ENCODE measurements at places on chromosomes 5 and 9.
A peak's percentile ranks its signal among the peaks of the same experiment; 100 is the strongest.

GRCh38 chr9:86168256-86168655, 68.9 kb upstream of the GOLM1 start:
- ATAC-seq: no peak

GRCh38 chr9:111945216-111945615, 48.6 kb downstream of the UGCG start:
- ATAC-seq: no peak

DNA sequence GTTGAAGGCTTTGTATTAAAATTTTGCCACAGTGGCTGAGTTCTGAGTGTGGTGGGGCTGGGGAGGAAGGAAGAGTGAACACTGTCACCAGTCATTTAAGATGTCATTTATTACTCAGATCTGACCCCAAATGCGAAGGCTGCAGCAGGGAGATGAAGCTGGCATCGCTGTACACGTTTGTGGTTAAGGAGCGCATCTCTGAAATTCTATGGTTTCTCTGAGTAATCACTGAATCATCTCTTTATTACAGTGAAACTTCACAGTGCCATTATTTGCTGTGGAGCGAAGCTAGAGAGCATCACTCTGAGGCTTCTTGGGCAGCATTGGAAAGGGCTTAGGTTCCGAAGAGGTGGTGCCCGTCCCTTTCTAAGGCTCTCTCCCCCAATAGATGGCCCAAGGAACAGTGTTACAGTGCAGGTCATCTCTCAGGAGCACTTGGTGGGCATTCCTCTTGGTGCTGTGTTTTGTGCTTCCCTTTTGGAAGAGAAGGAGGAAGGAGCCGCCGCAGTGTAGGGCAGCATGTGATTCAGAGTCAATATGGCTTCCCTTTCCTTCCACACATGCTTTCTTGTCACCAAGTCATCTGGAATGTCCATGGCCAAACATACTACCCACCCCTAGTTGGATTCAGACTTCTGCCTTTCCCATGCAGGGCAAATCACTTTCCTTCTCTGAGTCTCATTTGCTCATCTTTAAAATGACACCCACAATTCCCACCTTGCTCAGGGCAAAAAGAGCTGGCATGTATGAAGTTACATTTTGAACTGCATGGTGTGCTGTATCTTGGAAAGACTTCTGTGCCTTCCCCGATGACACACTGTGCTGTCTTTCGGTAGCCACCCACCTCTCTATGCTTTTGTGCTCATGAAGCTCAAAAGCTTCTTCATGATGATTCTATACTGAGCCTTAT, 9.3 kb upstream of the TEX48 start:
- ATAC-seq: peak; percentile 60

GRCh38 chr9:115594557-115594956, 476.6 kb upstream of the TNC start:
- peak; percentile 41 for ATAC-seq

DNA sequence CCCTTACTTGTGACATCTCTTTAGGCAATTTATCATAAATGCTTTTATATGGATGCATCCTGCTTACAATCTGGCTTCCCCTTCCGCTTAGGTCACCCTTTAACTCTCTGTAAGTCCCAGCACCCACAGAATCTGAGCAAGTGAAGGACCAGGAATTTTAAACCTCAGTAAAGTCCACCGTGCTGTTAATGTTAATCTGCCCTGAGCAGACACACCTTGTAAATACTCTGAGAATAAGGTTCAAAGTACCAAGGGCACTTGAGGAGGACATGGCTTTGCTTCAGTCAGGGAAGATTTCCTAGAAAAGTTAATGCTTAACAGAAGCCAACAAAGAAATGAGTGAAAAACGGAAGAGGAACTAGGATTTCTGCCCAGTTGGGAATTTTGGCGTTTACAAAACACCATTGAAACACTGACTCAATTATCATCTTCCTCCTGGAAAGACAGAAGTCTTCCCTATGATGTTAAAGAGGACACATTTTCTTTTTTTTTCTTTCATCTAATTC, 26.4 kb upstream of the TTC39B start:
- no peak for ATAC-seq

DNA sequence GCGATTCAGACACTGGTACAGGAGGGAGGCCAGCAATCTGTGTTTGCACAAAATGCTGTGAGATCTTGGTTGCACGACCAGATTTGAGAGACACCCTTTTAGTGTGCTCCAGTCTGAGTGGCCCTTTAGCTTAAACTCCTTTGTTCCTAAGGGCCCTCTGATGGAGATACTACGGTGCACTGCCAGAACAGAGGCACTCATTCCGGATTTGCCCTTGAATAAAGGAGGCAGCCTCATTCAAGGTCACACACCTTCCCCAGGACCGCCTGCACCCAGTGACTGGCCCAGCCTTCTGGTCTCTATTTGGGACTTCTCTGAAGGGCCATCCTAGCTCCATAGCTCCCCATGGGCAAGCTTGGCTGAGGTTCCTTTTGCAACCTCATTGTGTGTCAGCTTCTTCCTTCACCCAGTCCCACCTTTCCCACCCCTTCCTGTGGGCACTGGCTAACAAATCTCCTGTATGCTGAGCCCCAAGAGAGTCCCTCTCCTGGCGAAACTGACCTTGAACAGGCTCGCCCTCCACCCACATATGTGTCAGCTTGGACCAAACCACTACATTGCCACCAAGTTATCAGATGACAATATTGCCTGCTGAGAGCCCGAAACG, 191.7 kb downstream of the GABBR2 start:
- ATAC-seq: no peak

DNA sequence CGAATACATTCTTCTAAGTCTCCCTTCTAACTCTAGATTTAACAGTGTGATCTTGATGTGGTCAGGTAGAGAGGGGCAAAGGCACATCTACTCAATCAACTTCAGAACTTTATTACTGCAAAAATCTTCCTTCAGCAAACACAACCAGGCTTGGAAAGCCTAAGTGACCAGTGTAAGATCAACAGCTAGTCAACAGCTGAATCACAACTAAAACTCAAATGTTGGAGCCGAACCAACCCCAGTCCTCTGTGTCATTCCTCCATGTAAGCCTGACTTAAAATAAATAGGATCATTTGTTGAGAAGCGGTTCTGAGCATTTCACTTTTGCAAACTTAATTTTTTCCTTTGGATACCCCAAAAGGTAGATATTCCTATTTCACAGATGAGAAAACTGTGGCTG, 352.7 kb downstream of the EBF1 start:
- ATAC-seq: no peak

- no peak for ATAC-seq
Observed at GRCh38 chr5:10073441-10074104, 176.1 kb downstream of the ATPSCKMT start.

- no peak for ATAC-seq
Observed at GRCh38 chr5:5350101-5350500, 72.4 kb upstream of the ICE1 start.

DNA sequence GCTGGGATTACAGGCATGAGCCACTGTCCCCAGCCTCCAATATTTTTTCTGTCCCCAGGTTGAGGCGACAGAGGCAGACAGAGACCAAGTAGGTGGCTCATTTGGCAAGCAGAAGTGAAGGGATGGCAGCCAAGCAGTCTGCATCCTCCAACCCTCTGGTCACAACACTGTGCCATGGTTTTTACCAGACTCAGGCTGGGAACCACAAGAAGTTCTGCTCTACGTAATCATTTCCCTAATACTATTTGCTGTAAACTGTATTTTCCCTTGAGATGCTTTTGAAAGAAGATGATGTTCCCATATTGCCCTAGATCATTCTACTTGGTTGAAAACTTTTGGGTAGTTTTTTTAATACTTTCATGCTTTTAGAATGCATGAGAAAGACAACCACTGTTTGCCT, 40.5 kb downstream of the PTTG1 start:
- ATAC-seq: no peak

DNA sequence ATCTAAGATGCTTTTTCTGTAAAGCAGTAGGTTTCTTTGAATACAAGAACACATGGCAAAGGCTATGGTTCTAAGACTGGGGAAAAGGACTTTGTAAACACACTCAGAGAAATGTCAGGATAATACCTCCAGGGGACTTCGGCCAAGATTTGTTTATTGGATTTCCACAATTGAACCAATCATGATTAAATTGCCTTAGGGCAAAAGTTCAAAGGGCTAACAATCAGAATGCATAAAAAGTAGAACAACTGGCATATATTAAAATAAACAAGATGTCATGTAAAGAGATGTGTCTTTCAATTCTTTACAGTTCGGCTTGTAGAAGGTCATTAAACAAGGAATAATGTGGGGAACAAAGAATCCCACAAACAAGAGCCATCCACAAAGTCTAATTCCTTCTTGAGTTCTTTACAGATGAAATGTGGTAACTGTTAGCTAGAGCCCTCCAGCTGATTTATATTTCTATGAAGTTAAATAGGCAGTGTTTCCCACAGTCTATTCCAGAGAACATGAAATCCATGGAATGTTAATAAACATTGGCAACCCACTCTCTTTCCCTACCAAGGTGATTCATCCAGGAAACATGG, 565.5 kb downstream of the ZNF608 start:
- no peak for ATAC-seq

DNA sequence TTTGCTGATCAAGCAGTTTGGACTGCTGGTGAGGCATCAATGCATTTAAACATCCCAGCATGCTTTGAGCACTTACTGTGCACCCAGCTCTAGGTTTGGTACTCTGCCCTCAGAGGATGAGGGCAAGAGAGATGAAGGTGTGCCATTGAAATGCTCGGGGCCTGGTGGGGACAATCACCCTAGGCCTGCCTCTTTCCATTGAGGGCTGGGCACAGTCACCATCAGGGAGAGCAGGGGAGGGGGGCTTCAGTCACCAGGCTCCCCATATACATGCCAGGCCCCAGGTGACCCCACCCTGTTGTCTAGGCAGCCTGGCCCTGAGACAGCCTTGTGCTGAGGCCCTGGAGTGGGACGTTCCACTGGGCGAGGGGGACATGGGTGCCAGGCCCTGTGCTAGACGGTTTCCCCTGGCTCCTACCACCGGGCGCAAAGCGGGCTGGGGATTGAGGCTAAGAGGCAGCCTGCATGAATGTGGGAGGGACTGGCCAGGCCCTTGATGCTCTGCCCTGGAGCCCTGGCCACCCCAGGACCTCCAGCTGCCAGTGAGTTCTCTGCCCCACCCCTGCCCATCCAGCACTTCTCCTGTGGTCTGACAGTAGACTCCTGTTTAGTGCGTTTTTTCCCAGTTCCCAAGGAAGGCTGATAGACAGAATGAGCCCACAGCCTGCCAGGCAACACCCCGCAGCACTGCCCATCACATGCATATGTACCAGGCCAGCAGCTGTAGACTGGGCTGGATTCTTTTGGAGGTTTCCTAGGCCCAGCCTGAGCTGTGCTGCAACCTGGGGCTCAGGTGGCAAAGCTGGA, 18.9 kb downstream of the TCF7 start:
- ATAC-seq: no peak

DNA sequence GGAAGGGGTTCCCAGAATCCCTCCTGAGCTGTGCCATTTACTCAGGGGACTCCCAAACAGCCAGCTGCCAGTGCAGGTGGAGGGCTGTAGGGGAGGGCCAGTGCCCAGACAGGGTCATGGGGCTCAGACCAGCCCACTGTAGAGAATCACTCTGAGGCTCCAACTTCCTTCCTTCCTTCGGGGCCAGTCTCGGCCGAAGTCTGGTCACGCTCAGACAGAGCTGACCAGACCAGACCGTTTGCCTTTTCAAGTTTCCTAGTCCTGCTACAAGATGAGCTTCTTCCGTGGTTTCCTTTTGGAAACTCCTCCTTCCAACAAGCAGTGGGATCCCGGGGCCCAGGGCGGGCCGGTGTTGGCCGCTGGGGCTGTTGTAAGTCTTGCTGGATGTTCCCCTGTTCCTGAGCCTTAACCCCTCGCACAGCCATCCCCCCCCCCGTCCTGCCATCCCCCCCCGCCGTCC, 52.6 kb downstream of the SAR1B start:
- ATAC-seq: no peak

- ATAC-seq: no peak
Observed at GRCh38 chr9:72800328-72800994, 152.4 kb downstream of the ALDH1A1 start.

DNA sequence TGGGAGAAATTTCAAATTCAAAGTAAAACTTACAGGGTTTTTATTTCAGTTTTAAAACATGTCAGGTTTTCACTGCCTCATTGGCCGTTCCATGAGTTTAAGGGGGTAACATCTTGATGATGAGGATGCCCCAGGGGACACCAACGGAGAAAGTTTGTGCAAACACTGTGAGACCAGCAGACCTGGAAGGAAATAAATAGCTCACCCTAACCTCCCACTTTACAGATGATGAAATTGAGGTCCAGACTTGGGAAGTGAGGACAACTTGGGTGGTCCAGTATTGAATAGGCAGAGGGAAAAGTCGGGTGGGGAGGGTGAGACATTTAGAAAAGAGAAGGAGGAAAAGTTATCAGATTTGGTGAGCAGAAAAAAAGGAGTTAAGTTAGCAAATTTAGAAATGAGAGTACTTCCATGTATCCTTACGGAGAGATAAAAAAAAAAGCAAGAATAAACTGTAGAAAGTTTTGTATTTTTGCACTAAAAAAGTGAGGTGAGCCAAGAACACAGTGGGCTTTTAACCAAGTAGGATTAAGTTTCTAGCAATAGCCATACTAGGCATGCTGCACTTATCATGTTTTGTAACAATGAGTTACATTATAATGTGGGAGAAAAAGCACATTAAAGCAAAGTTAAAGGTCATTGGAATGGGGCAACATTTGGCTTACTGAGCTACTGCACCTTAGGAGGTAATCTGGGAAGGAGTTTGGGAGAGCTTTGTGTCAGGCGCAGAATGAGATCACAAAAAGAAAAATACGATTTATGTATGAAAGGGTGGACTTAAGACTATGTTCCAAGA, 125.1 kb downstream of the GAS1 start:
- no peak for ATAC-seq

- no peak for ATAC-seq
Observed at GRCh38 chr5:2255915-2256690, 373.4 kb upstream of the IRX4 start.

GRCh38 chr9:70477907-70478480, 63.5 kb upstream of the KLF9 start:
- ATAC-seq: no peak

- ATAC-seq: peak; percentile 72
Observed at GRCh38 chr5:68950125-68950524, 143.7 kb upstream of the SLC30A5 start.

DNA sequence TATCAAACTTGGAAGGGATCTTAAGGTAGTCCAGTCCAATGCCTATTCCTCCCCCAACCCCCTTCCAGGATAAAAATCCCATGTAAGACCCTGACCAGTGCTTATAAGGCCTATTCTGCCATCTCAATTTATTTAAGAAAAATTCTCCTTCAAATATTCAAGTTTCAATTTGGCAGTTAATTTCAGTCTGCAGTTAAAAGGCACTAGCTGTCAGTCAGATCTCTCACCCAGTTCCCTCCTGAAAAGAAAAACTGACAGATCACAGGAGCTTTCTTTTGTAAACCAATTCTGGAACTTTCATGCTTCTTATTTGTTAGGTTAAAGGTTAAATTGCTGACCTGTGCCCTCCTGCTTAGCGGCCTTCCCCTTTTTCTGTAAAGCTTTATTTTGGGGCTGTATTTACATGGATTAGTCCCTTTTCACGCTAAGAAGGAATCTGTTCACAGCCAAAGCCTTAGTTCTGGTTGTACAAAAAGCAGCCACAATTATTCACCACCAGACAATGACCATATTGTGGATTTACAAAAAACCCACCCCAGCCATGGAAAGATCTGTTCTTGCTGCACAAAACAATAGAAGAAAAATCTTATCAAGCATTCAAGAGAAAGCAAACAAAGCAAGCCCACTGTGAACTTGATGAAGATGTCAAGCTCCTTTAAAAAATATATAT, 68.7 kb downstream of the DENND1A start:
- ATAC-seq: no peak
